A549 treated with RU486 at 1 μM for 4 hours (cell line): ENCODE measurements at places on chromosomes 6 and 20. TPM values are rescaled to one million over a fixed set of nuclear protein-coding genes. Genes with fewer than 3 reads are reported as not detected.

NCOA5 gene
- 20.4 to 25.6 TPM (median 22.5 TPM) in 5 replicates for total RNA-seq

ZC3H12D gene
- 0.06 to 0.09 TPM (median 0.06 TPM) in 4 of 5 replicates, not detected in the other for total RNA-seq

MOXD1 gene
- total RNA-seq: 1.5 to 2.6 TPM (median 1.8 TPM) in 5 replicates

SLC22A3 gene
- total RNA-seq: 25.9 to 39.8 TPM (median 36.8 TPM) in 5 replicates

SLC12A5 gene
- total RNA-seq: 12.4 to 17.2 TPM (median 15.6 TPM) in 5 replicates

FAM83B gene
- 0.06 to 0.13 TPM (median 0.09 TPM) in 5 replicates for total RNA-seq

IL22RA2 gene
- total RNA-seq: not detected in 5 replicates

NRSN1 gene
- total RNA-seq: not detected in 5 replicates
